ENCODE measurements at places on chromosomes 7 and 10.

DNA sequence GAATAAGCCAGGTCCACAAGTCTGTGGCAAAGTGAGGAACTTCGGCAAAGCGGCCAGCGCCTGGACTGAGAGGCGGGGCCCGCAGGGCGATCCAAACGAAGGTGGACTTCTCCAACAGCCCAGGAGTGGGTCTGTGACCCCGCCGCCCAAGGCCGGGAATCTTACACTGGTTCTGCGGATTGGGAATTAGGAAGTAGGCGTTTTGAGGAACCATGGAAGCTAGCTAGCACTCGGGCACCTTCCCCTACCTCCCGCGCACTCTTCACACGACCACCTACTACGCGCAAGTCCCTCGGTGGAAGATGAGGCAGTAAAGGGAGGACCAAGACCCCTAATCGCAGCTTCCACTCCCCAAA is 570 bp upstream of the ARF5 start:
- DNase-seq: no peak

GRCh38 chr7:94632338-94633013 is 23.5 kb downstream of the SGCE start:
- DNase-seq: peak; percentile 74

DNA sequence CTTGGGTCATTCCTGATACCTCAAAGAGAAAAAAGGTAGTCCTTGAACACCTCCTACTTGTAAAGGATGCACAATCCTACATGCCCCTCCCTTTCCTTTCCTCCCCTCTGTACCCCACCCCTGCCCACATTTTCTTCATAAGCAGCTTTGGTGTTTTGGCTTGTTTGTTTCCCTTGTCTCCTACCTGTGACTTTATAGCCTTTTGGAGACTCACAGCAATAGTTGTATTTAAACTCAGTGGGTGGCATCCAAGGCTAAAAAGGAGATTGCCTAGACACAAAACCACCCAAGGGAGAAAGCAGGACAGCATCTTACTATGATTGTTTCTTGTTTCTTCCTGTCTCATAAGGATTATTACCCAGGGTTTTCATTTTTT is 63.4 kb downstream of the EGFR start:
- DNase-seq: no peak

GRCh38 chr7:118436663-118437062 is 212.2 kb downstream of the ANKRD7 start:
- no peak for DNase-seq

DNA sequence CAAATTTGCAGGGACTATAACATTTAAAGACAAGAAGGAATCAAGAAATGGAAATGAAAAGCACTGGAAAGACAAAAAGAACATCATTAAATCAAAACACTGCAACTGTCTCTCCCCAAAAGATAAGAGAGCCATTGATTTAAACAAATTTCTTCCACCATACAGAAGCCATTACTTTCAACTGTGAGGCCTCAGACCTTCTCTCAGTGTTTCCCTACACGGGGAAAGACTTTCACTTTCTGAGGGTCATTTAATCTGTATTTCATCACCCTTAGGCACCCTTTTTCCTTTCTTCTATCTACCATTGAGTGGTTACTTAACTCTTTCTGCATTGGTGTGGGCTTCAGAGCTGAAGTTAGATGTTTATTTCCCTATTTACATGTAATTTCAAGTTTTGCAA is 47.5 kb downstream of the CCDC172 start:
- no peak for DNase-seq

DNA sequence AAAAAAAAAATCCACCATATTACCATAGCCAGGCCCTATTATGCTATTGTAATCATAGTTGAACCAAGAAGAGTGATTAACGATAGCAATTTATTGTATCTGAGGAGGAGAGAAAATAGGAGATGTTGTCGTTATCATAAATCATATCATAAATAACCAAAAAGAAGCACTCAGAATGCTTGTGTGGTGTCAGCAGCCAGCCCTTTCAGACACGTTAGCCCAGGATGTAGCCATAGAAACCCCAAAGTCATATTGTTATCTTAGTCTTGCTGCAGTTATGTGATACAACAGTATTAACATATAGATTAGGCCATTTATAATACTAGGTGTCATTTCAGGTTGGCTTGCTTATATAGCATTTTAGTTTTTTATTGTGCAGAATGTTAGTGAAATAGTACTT is 102.2 kb upstream of the GATA3 start:
- DNase-seq: no peak

- DNase-seq: no peak
Observed at GRCh38 chr10:5816170-5816569, 2.9 kb upstream of the GDI2 start.

DNA sequence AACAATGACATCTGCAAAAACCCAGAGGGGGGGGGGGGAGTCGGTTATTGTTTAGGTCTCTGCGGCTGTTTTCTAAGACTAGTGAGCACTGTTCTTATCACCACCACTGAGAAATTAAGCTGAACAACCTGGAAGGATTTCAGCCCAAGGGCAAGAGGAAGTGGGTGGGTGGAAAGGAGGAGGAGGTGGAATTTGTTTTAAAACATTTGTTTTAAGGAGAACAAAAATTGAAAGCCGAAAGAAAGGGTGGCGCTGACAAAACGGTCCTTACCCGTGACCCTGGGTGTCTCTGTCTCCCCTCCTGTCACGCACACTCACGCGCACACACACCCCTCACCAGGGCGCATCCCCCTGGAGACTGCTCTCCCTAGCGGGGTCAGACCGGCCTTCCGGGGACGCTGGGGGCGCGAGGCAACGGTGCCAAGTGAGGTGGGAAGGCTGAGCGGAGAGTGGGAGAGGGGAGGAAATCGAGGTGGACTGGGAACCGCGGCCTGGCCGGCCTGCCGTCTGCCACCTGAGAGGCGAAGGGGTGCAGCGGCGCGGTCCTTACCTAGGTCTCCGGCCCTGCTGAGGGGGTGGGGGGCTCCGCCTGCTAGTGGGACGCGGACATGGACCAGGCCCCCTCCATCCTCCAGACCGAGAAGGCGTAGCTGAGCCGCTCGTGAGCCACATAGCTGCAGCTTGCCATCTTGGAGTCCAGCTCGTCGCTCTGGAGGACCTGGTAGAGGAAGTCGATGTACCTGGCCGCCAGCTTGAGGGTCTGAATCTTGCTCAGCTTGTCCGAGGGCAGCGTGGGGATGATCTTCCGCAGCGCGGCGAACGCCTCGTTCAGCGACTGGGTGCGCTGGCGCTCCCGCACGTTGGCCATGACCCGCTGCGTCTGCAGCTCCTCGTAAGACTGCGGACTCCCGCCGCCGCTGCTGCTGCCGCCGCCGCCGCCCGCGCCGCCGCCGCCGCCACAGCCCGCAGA is 1.0 kb downstream of the TWIST1 start:
- peak; percentile 48 for DNase-seq

DNA sequence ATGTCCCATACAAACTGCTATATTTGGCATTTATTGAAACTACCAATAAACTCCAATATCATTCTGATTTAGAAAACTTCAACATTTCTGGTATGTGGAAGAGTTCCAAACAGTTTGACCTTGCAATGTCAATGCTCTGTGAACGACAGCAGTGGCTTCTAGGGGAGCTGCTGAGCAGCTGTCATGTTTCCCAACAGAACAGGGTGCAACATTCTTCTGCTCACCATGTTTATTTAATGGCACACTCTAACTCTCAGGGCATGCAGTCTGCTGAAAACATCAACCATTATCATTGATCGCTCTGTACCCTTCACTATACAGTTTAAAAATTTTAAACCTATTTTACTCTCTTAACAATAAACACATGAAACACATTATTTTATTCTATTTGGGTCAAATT is 25.9 kb downstream of the LMOD2 start:
- no peak for DNase-seq

DNA sequence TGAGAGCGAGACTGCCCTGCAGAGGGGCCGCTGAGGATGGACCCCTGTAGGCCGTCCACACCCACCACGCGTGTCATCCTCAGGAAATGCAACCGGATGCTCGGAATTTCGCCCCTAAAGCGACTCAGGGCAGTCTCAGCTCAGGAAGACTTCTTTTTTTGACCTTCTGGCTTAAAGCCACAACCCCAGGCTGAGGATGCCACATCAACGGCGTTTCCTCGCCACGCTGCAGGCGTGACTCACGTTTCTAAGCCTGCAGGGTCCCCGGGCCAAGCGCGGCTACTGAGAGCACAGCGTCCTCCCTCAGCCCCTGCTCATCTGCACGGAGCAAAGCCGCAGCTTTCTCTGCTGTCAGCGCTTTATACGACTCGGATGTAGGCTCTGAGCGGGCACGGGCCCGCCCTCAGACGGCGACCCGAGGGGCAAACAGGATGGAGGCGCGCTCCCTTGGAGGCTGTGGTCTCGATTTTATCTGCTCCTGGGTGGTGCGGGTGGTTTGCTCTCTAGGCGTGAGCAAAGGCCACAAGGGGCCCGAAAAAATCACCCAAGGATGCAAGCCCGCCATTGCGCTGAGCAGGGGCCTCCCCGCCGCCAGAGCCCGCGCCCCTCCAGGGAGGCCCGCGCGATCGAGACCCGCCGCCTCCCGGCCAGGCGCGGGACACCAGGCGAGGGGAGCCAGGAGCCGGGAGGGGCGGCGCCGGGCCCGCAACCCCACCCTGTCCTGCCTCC is 726 bp upstream of the INSIG1 start:
- peak; percentile 34 for DNase-seq

DNA sequence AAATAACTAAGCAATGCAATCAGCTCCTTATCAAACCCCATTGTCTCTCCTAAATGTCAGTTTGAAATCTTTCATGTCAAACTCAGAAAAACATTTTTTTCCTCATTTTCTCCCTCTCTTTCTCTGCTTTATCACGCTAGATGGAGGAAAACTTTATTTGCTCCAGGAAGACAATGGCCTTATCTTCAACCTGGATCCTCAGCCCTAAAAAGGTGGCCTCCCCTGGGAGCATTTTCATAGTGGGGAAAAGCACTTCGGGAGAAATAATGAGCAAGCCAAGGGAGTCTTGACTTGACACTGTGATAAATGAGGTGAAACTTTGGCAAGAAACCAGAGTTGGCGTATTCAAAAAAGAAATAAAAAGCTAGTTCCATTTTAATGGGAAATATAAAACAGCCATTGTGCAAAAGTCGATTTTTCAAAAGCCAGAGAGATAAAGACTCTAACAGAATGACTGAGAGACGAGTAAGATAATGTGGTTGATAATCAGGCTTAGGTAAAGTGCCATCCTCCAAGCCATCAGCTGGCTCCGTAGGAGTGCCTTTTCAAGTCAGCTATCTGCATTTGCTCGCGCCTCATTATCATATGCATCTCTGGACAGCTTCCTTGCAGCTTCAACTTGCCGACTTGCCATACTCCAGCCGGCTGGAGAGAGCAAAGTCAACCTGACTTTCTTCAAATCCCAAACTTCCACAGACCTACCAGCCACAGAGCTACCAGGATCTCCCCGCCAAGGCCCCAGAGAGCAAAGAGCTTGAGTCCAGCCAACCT is 19.9 kb downstream of the HABP2 start:
- no peak for DNase-seq

DNA sequence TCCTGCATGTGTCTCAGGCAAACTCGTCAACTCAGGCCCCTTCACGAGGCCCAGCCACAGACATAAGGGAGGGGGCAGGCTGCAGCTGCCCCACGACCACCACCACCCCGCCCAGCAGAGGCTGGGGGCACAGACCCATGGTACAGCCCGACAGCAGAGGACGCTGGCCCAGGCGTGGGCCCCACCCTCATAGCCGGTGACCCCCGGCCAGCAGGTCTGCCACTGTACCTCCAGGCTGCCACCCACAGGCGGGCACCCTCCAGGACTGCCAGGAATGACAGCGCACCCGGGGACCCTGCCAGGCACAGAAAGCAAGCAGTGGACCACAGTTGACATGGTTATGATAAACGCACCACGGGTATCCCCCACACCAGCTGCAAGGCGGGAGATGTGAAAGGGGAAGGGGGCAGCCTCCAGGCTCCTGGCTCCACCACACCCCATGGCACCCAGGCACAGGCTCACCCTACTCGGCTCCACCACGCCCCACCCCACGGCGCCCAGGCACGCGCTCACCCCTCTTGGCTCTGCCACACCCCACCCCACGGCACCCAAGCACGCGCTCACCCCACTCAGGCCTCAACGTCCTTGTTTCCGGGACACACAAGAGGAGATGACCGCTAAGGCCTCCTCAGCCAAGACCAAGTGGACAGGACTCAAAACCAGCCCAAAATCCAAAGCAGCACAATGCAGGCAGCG is 135.9 kb downstream of the MAD1L1 start:
- DNase-seq: no peak

DNA sequence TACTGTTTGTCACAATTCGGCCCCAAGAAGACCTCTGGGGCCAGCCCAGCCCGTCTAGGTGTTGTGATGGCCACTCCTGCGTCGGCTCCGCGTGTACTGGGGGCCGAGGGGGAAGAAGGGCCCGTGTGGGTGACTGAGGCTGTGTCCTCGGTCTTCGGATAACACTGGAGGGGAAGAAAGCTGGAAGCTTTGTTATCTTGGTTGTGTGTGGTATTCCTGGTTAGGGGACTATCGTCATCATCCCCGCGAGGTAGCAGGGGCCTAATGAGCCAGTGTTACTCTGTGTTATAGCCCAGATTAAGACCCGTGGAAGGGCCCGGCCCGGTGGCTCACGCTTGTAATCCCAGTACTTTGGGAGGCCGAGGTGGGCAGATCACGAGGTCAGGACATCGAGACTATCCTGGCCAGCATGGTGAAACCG is 854 bp downstream of the MTG1 start:
- DNase-seq: no peak

DNA sequence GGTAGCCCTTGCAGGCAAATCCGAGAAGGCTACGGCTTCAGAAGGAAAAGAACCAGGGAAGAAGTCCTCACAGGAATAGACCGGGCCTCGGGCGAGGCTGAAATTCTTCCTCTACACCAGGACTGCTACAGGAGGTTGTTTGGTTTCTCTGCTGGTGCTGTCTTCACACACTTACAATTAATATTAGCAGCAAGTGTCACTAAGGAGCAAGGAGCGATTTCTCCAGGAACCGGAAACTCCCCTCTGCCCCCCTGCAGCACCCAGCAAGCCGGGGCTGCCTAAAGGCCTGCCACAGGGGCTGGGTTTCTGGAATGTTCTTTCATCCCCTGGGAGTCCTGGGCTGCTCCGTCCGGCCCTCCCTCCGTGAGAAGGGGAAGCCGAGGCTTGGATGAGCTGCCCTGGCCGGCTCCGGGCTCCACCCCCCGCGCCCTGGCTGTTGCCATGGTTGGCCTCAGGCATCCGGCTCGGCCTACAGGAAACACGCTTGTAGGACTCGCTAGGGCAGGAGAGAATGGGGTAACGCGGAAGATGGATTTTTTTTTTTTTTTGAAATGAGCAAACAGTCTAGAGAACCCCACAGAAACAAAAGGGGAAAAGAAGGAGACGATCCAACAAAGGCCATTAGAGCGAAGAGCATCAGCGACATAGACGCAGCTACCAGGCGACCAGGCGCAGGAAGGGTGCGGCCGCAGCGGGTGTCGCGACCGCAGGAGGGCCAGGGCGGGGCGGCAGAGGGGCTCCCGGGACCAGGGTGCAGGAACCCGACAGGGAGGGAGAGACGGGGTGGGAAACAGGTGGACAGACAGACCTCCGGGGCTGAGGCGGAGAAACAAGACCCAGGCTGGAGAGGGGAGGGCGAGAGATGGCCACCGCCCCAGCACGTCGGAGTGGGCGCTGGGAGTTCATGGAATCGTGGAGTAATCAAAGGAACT is 33.0 kb downstream of the EN2 start:
- no peak for DNase-seq

GRCh38 chr10:110747609-110748464 is 103.7 kb downstream of the RBM20 start:
- DNase-seq: no peak

- DNase-seq: no peak
Observed at GRCh38 chr7:77382532-77382931, 33.6 kb downstream of the GSAP start.

Data from NCI-H1092 (cell line).